Epithelial cell of esophagus (primary cell): ENCODE measurements at places on chromosomes 7 and 10.

DNA sequence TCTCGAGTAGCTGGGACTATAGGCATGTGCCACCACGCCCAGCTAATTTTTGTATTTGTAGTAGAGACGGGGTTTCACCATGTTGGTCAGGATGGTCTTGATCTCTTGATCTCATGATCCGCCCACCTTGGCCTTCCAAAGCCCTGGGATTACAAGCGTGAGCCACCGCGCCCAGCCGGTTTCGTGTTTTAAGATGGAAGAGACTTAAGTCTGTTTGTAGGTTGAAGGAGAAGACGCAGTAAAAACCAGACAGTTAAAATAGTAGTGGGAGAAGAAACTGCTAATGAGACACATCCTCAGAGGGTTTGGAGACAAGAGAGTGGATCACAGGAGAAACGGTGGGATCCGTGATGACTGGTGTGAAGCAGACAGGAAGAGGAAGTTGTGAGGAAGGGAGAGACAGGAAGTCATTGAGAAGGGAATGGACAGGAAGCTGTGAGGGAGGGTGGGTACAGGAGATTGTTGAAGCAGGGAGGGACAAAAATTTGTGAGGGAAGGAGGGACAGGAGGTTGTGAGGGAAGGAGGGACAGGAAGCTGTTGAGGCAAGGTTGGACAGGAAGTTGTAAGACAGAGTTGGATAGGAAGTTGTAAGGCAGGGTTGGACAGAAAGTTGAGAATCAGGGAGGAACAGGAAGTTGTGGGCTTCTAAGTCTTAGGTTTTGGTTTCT lies 115.5 kb downstream of the WDFY4 start:
- DNase-seq = no peak

DNA sequence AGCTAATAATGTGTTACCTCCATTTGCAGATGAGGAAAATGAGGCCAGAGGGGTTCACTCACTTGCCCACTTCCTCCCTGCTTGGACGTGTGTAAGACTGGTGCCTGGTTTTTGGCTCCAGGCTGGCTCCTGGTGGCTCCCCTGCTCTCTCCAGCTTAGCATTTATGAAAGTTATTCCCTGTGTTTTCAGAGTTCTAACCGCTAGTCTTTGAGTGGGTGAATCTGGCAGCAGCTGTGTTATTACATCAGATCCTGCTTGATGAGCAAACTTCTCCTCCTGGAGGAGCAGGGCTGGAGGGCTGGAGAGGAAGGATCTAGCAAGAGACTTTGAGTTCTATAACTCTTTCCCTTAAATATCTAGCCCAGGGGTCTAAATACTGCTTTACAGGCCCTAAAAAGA lies 80.9 kb upstream of the AGBL3 start:
- peak; percentile 67 for DNase-seq

GRCh38 chr10:32175629-32176028 lies 119.4 kb upstream of the KIF5B start:
- DNase-seq = no peak

- peak; percentile 73 for DNase-seq
These were observed 1.4 kb downstream of the GIMAP5 start for GRCh38 chr7:150738591-150739001.

GRCh38 chr10:6204063-6204340 lies 1.3 kb downstream of the PFKFB3 start:
- DNase-seq = peak; percentile 70

DNA sequence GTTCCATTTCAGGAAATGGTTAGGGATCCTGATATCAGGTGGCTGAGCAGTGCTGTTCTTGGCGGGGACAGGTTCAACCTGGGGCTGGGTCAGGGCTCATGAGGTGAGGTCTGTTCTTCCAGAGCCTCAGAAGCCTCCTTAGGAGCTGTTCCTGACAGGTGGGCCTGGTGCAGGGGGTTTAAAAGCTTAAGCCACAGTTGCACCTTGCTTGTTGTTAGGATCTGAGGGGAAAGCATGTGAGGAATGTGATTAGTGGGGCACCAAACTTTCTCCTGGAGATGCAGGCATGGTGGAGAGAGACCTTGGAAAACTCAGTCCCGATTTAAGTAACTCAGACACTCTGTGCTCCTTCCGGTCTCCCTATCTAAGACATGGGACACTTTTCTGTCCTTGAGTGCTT lies 18.7 kb upstream of the CRHR2 start:
- no peak for DNase-seq

DNA sequence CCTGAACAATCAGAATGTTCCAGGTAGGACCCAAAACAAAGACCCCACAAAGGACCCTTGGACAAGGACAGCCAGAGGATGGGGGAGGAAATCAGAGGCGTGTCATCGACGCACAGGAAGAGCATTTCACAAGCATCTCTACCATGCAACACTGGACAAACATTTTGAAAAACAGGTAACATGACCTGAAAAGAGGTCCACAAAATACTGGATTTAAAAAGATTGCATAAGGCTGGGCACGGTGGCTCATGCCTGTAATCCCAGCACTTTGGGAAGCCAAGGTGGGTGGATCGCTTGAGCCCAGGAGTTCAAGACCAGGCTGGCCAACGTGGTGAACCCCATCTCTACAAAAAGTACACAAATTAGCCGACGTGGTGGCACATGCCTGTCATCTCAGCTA lies 60.5 kb upstream of the RNF32 start:
- no peak for DNase-seq

- peak; percentile 90 for DNase-seq
These were observed 29.3 kb upstream of the OSBPL3 start for GRCh38 chr7:25009257-25009656.

GRCh38 chr7:83469491-83469890 lies 179.4 kb downstream of the SEMA3E start:
- DNase-seq = no peak

GRCh38 chr10:121375172-121375571 lies 223.1 kb downstream of the FGFR2 start:
- DNase-seq = no peak

DNA sequence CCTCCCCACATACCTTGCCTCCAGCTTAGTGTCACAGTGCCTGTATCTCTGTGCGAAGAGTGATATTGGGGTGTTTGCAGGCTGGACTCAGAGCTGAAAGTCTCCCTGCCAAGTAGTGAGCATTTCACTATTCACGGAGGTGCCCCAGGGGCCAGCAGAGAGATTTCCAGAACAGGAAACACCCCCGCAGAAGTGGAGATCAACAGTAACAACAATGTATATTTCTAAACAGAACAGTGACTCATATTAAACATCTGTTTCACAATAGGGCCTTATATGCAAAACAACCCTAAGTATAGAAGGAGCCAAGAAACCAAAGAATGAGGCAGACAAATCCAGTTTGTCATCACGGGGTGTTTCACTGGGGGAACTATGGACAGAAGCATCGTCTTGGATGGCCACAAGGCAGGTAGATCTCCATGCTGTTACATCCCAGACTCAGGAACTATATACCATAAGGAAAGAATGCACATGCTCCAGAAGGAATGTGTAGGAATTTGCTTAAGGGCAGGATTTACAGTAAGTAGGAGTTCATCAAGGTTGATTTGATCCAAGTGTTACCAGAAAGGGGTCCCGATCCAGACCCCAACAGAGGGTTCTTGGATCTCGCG lies 29.3 kb upstream of the CCL24 start:
- DNase-seq = peak; percentile 97

DNA sequence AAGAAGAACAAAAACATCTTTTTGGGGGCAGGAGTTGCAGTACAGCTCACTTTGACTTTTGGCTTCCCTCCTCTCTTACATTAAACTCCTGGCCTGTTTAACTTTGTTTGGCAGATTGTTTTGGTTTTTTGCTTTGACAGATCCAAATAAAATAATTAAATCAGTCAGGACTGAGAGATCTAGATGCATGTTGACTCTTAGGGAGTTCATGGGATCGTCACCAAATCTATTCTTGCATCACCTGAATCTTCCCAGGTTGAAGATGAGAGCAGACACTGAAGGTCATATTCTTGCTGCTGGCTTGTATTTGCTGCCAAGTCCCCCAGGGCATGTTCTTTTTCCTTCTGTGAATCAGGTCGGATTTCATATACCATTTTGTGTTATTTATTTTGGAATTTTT lies 759.4 kb downstream of the CNTNAP2 start:
- DNase-seq = no peak

- no peak for DNase-seq
These were observed 179.9 kb upstream of the NPVF start for GRCh38 chr7:25408012-25408687.
